ENCODE measurements at places on chromosomes 2 and 18.

DNA sequence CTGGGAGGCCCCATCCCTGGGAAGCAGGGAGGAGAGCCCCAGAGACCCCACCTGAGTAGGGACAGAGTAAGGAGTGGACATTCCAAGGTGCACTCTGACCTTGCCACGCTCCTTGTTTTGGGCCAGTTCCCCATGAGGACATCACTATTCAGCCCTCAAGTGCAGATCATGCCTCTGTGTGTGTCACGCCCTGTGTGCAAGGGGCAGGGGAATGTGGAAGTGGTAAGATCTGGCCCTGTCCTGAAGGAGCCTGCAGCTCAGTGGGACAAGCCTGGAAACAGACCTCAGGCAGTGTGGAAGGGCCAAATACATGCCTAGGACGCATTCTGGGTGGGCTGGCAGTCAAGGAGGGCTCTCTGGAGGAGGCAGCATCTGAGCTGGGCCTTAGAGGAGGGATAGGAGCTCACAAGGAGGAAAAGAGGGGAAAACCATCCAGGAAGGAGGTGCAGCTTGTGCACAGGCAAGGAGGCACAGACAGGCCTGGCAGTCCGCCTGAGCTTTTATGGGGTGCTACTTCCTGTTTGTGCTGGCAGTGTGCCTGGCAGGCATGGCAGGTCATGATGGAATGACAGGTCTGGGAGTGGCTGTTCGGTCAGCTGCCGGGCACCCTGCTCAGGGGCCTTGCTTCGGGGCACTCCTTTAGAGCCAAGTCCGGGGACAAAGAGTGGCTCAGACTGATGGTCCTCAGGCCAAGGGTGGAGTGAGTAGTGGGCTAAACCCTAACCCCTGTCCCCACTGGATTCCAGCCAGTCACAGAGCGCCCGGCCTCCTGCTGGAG lies 3.3 kb downstream of the KLHL30 start:
- no peak for DNase-seq

- DNase-seq: no peak
Measured at GRCh38 chr2:119216994-119217393, 6.6 kb upstream of the STEAP3 start.

DNA sequence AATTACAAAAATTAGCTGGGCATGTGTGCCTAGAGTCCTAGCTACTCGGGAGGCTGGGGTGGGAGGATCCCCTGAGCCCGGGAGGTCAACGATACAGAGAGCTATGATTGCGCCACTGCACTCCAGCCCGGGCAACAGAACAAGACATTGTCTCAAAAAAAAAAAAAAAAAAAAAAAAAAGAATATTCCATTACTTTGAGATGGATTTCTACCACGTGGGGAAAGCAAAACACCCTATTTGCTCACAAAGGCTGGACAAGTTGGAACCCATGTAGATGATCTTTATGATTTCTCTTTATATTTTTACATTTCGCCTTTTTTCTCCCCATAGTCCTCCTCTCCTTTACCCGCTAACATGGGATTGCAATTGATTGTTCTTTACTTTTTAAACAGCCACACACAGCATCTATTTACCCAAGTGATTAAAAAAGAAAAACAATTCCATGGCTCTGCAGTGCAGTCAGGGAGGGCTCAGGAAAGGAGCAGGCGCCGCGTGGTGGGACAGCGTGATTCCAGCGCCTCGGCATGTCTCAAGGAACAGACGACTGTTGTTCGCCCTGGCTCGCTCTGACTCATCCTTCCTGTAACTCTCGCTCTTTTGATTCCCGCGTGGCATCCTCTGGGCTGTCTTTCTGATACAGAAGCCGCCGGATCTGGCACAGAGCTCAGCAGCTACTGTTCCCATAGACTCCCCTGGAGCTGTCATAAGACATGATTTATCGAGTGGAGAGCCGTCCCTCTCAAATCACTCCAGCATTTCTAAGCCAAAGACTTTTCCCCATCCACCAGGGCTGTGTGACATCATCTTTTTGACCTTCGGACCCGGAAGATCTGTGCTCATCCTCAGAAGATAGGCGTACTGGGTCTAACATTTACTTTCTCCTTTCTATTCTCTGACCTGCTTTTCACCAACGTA lies 230.4 kb upstream of the AGAP1 start:
- no peak for DNase-seq

GRCh38 chr2:232700154-232700553 lies 3.0 kb downstream of the GIGYF2 start:
- no peak for DNase-seq

GRCh38 chr18:65988972-65989371 lies 238.2 kb downstream of the CDH7 start:
- no peak for DNase-seq

- no peak for DNase-seq
Measured at GRCh38 chr2:166516712-166517303, 22.8 kb upstream of the SCN7A start.

DNA sequence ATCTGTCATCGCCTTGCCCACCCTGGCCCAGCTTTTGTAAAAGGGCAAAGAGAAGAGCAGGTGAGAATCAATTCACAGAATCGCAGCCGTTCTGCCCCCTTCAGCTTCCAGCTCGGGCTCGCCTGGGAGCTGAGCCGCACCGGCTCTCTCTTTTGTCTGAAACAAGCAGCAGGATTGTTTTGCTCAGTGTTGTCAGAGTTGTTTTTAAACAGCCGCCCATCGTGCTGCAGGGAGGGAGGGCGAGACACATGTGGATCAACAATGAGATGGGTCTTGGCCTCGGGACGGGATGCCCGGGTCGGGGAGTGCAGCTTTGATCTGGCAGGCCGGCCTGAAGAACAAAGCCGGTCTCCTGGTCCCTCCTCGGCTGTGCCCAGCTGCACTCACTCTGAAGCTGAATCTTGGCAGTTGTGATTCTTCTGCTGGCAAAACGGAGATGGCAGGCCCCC lies 39.7 kb upstream of the HDAC4 start:
- no peak for DNase-seq

- DNase-seq: no peak
Measured at GRCh38 chr2:239394346-239394945, 6.4 kb downstream of the HDAC4 start.

GRCh38 chr2:1804865-1805264 lies 60.5 kb upstream of the PXDN start:
- DNase-seq: no peak

- no peak for DNase-seq
Measured at GRCh38 chr2:75801234-75801982, 90.7 kb upstream of the GCFC2 start.
